ENCODE measurements at places on chromosomes 13 and 19.

DNA sequence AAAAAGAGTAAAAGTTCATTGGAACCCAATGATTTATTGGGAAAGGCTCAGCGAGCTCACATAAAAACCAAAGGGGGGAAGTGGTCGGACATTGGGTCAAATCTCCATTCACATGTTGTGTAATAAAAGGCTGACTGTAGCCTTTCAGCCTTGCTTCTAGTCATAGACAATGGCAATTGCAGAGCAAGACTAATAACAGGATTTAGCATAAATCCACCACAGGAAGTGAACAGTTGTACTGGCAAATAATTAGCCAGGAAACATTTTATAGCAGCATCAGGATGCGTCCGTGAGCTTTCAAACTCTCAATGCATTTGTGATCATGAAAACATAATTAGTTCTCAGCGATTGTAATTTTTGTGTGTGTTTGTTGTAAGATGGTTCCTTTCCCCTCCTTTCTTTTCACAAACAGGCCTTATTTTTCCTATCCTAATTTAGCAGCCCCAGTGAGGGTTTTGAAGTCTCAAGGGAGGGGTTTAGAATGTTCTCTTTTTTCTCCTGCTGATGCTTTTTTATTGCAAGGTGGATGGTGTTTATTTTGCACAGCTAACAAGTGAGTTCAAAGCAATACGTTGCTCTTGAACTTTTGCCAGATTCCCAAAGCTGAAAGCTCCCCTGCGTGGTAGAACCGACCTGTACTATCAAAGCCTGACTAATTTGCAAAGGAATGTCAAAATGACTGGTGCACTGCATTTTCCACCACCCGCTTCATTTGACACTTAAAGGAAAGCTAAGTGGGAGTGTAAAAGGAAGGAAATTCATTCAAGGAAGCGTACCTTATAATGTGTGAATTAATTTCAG, 105.6 kb downstream of the SPRY2 start:
- peak; percentile 22 for DNase-seq

DNA sequence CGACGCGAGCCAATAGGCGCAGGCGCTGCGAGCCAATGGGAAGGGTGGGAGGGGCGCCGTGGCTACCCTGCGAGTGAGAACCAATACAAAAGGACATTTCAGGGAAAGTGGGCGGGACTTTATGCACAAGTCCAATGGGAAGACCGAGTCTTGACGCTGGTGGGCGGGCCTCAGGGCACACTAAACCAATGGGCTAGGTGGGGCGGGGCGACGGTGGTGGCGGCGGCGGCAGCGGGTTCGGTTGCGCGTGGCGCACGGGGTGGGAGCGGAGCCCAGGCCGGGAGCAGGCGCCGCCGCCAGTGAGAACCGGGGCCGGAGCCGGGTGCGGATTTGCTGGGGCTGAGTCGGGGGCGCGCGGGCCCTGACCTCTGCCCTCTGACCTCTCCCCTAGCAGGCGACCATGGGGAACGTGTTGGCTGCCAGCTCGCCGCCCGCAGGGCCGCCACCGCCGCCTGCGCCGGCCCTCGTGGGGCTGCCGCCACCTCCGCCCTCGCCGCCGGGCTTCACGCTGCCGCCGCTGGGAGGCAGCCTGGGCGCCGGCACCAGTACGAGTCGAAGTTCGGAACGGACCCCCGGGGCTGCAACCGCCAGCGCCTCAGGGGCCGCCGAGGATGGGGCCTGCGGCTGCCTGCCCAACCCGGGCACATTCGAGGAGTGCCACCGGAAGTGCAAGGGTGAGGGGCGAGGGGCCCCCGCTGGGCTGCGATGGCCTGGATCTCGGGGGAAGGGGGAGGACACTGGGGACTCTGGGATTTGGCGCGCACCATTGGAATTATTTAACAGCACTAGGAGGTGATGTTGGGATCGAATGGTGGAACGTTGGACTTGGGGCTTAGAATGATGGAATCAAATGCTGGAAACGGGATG, at the start of gene TOMM40:
TOMM40 (plus strand) TSS at position 239 of the 867 bp plus-strand sequence; CDS start at position 401, 162 bp downstream.
- peak; percentile 99 for DNase-seq

DNA sequence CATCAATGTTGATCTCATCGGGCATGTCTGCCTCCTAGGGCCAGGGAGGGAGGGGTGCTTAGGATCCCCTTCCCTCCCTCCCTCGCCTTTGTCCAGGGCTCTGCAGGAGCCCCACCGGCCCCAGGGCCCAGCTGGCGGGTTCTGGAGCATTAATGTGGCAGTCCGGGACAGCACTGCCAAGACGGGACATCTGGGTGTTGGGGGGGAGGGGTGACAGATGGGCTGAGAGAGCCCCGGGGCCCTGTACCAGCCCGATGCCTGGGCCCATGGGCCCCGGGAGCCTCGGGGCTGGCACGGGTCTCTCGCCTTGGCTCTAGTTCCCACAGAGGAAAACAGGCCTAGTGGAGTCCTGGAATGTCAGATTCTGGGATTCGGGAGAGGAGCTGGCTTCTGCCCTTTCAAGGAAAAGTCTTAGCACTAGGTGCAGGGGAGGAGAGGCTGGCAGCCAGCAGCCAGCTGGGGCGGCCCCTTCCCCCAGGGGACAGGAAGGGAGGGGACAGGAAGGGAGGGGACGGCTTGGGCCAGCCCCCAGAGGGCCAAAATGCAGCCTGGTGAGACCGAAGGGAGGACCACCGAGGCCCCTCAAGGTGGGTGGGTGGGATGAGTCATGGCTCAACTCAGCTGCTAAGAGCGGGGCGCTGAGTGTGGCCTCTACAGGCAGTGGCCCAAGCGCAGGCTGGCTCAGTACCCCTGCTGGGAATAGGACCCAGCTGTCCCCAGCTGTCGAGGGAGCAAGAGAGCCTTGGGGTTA, 3.1 kb downstream of the PPP1R14A start:
- DNase-seq = no peak

DNA sequence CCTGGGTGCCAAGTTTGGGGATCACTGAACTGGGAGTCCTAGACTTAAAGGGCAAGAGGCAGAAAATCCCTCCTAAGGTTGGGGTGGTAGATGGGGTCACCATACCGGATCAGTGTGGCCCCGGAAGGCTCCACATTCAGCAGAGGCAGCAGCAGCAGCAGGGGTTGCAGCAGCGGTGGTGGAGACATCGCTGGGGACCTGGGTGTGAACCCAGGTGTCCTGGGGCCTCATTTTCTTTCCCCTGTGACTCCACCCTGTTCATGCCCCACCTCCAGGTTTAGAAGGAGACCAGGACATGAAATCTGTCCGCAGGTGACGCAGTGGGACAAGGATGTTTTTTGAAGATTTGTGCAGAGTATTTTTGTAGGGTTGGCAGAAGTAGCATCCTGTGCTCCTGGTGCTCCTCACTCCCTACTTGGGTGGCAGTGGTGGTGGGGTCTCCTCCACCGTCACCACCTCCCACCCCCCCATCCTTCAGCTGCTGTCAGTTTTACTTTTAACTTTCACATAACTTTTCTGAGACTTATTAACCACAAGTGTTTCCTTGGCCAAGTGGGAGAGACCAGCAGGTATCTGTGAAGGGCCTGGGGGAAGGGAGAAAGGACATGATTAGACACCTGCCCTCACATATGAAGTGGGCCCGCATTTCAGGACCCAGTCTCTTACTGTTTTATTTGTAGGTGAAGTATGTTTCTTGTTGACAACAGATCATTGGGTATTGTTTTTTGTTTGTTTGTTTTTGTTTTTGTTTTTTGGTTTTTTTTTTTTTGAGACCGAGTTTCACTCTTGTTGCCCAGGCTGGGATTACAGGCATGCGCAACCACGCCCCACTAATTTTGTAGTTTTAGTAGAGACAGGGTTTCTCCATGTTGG, at the start of gene NAPSA:
NAPSA (minus strand) TSS at position 206 of the 873 bp plus-strand sequence; CDS start at position 188, 18 bp downstream.
- DNase-seq = no peak

GRCh38 chr19:54477650-54478049, 4.6 kb upstream of the CDC42EP5 start:
- no peak for DNase-seq

GRCh38 chr19:5524081-5524480, 43.7 kb downstream of the TINCR start:
- no peak for DNase-seq

GRCh38 chr19:4009990-4010807, 2.7 kb downstream of the PIAS4 start:
- no peak for DNase-seq

All from A549 (cell line).